ENCODE measurements at places on chromosomes 16 and 17.

- DNase-seq, result no peak
These were observed 47.9 kb downstream of the GINS3 start for GRCh38 chr16:58440131-58440530.

GRCh38 chr17:80559825-80560251 is 15.2 kb downstream of the RPTOR start:
- DNase-seq, result peak; percentile 60

- no peak for DNase-seq
These were observed 987 bp downstream of the SLC16A5 start for GRCh38 chr17:75088465-75089417.

DNA sequence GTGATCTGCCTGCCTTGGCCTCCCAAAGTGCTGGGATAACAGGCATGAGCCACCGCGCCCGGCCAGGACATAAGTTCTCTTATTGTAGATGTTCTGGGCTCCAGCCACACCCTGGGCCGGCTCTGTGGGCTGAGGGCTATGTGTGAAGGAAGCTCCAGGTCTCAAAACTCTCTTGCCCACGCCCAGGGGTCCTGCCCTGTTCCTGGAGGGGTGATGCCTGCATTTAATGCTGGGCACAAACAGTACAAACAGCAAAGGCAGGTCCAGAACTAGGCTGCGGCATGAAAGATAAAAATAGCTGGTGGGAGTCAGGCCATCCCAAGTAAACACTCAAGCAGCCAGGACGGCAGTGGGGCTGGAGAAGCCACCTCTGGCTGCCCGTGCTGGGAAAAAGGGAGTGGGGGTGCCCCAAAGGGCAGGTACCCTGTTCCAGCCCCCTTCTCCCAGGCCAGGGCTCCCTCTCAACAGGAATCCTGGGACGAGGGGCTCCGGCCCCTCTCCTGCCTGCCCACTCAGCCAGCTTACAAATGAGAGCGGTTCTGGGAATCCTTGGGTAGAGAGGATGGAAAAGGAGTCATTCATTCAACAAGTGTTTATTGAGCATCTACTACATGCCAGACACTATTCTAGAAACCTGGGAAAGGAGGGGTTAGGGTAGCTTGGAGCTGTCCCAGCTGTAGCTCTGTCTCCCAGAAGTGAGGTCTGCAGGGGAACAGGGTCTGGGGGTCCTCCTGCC is 4.6 kb downstream of the TRIM47 start:
- DNase-seq, result no peak

DNA sequence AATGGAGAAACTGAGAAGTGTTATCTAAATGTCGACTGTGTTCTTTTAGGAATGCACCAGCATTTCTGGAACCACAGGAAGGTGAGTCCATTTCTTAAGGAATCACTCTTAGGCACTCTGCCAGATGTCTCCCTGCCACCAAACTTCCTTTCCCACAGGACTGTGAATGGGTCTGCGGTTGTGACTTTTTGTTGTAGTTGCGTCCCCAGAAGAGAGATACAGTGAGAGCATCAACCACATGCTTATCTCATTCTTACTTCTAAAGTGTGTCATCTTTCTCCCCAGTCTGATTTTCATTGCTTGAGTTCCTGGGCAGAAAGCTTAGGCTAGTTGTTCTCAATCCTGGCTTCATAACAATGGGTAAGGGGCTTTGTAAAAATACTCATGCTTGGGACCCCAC is 13.4 kb downstream of the ITPRIPL2 start:
- no peak for DNase-seq

DNA sequence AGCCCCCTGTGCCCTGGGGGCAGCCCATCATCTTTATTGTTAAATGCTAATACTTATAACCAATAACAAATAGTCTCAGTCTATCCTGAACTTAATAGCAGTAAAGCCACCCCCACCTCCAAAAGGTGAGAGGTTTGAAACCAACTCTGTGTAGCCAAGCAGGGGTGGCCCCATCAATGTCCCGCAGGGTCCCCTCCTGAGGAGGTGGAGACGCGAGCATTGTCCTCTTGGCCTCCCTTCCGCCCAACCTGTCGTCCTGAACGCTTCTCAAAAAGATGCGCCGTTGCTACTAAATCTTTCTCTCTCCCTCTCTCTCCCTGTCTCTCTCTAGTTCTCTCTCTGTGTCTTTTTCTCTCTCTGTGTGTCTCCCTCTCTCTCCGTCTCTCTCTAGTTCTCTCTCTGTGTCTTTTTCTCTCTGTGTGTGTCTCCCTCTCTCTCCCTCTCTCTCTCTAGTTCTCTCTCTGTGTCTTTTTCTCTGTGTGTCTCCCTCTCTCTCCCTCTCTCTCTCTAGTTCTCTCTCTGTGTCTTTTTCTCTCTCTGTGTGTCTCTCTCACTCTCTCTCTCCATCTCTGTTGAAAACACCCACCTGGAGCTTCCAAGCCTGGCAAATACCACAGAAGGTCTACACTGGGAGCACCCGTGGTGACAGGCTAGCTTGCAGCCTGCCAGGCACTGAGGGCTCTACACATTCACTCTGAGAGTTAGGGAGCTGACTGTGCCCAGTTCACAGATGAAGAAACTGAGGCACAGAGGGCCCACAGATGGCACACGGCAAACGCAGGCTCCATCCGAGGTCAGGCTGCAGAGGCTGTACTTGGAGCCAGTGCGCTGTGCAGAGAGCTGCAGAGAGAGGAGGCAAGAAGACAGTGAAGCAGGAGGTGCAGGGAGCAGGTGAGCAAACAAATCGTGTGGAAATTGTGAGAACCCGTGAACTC is 185.9 kb downstream of the C16orf95 start:
- DNase-seq, result no peak

DNA sequence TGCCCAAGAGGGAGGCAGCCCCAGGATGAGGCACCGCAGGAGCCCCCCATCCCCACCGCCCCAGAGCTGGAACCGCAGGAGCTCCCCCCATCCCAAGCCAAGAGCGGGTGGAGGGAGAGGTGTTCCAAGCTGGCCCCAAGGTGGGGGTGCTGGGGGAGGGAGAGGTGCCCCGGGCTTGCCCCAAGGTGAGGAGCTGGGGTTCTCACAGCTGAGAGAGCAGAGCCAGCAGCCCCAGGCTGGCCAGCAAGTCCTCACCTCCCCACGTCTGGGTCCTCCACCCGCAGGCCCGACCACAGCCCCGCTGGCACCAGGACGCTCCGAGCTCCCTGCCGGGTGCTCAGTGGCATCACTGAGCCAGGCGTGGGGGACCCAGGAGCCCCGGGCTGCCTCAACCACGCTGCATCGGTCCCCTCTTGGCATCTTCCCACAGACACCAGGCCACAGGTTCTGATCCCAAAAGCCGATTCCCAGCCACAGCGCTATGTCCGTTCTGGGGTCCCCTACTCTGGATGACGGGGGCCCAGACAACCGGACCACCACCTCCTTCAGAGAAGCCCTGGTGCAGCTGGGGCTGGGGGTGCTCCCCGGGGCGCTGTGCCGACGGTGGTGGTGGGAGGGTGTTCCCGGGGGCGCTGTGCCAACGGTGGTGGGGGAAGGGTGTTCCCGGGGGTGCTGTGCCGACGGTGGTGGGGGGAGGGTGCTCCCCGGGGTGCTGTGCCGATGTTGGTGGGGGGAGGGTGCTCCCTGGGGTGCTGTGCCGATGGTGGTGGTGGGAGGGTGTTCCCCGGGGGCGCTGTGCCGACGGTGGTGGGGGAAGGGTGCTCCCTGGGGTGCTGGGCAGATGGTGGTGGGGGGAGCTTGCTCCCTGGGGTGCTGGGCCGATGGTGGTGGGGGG is 15.4 kb upstream of the WDR45B start:
- no peak for DNase-seq

- DNase-seq, result no peak
These were observed 13.9 kb downstream of the CLUH start for GRCh38 chr17:2697611-2698162.

DNA sequence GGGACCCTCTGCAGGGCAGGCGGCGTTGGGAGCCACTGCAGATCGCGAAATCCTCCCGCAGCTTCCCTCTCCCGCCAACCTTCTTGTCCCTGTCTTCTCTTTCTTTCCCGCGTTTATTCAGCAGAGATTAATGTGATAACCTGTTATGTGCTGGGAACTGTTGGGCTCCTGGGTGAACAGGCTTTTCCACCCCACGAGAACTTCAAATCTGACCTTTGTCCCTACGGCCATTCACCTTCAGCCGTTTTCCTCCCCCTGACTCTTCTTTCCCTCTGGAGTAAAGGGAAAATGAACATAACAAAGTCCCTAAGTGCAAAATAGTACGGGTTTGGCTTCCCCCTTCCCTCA is 15.2 kb upstream of the KPNA2 start:
- no peak for DNase-seq

- DNase-seq, result no peak
These were observed 153.9 kb upstream of the CES5A start for GRCh38 chr16:56029026-56029425.

- peak; percentile 59 for DNase-seq
These were observed 3.4 kb downstream of the ZNF688 start for GRCh38 chr16:30567991-30568638.

DNA sequence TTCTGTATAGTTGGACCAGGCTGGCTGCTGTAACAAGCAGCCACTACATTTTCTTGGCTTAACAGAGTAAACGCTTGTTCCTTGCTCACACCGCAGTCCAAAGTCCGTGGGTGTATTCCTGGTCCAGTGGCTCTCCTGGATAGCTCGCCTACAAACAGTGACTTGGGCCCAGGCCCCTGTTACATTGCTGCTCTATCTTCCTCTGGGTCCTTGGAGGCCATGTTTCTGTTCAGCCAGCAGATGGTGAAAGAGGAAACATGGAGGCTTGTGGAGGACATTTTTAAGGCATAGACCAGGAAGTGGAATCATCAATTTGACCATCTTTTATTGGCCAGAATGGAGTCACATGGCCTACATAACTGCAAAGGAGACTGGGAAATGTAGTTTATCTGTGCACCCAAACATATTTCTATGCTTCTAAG is 55.1 kb downstream of the ATP2C2 start:
- peak; percentile 15 for DNase-seq

GRCh38 chr17:6602141-6602540 is 38.4 kb downstream of the KIAA0753 start:
- no peak for DNase-seq

DNA sequence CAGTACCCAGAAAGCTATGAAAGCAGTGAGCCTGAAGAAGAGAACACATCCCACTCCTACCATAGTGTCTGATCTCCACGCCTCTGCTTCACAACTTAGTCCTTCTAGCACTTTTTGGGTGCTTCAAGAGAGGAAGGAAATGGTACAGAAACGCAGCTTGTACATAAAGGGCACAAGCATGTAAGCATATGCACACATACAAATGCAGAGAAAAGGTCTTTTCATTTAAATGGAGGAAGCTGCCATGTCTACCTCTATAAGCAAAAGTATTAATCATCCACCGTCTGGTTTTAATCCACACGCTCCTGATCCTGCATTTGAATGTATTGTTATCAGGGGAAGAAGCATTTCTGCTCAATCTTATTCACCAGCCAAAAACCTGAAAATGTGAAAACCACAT is 100.7 kb downstream of the HIC1 start:
- DNase-seq, result peak; percentile 45

GRCh38 chr17:66429680-66430079 is 127.3 kb downstream of the PRKCA start:
- DNase-seq, result no peak

DNA sequence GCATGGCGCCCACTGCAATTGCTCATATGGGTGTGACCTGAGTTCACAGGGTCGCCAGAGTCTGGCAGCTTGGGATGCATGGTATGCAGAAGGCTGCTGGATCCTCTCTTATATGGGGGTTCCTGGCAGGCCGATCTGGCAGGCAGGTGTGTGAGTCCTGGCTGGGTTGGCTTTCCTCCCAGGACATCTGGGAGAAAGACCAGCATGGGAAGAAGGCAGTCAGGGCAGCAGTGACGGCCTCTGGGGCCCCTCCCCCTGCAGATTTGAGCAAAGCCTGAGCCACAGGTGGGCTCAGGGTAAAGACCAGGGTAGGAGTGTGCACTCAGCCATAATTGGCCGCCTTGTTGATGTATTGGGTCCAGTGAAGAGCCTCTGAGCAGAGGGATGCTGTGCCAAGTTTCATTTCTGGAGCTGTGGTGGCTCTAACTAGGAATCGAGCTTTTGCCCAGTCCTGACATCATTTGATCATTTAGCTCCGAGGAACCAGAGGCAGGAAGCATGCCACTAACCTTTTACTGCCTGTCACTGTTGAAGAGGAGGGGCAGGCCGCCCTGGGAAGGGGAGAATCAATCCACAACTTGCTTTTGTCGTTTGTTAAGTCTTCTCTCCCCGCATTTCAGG is 174.3 kb downstream of the CCDC182 start:
- DNase-seq, result no peak

DNA sequence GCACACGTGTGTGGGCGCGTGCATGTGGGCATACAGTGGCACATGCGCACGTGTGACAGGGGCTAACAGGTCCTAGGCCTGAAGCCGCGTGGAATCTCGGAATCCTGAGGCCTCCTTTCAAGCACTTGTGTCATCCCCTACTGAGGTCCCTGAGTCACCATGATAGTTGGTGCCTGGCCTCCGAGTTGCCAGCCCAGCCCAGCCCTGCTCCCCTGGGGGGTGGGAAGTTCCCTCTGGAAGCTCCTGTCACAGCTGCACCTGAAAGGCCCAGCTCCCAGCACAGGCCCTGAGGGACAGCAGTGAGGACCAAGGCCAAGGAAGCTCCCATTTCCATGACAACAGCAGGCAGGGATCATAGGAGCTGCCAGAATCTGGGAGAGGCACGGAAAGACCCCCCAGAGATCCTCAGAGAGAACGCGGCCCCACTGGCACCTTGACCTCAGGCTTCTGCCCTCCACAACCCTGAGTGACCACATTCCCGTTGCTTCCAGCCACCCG is 35.4 kb upstream of the ENPP7 start:
- DNase-seq, result no peak

- DNase-seq, result no peak
These were observed 1.0 kb upstream of the MYO18A start for GRCh38 chr17:29181226-29181625.

DNA sequence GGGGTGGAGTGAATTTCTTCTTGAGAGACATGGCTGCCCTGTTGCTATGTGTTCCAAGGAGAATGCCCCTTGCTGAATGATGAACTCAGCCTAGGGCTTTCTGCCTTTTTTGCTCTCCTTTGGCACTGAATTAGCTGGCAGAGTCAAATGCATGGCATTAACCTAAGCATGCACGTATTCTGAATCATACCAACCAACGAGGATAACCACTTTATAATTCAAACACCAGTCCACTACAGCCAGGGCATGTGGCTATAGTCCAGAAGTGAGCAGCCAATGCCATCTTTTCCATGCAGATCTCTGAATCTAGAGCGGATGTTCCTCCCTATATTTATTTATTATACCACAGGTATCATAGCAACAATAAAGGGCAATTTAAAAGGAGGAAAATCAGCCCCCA is 15.7 kb downstream of the TMIGD1 start:
- no peak for DNase-seq

DNA sequence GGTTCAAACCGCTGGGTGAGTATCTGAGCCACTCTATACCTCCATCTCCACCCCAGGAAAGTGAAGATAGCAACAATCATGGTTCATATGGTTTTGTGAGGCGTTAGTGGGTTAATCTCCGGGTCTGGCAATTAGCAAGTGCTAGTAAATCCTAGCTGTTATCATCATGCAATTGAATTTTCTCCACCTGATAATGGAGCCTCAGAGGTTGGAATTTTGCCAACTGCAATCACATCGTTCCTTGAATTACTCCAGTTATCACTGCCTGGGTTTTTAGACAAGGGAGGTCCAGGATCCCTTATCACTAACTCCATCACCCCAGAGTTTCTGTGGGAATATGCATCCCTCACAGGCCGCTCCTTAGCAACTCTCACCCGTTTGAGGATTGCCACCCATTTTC is 311.5 kb downstream of the RBFOX1 start:
- no peak for DNase-seq

GRCh38 chr17:19676896-19677295 is 28.3 kb downstream of the ALDH3A2 start:
- DNase-seq, result no peak

GRCh38 chr16:28845761-28846079 is 428 bp downstream of the TUFM start:
- DNase-seq, result no peak

- peak; percentile 84 for DNase-seq
These were observed 66.5 kb downstream of the TEX2 start for GRCh38 chr17:64196601-64197000.

Data from fibroblast of upper back skin (primary cell).